GM12878 (cell line): ENCODE measurements at places on chromosomes 12 and 14. TPM values are rescaled to one million over a fixed set of nuclear protein-coding genes. Genes with fewer than 3 reads are reported as not detected.

The KLRD1 gene
- 0.21 TPM in 1 of 2 replicates, not detected in the other for total RNA-seq

GRCh38 chr14:99955826-99956455 lies 109.3 kb upstream of the EVL start:
- DNase-seq, result no peak
- no peak overlapping the region for H3K27ac ChIP-seq
- H3K36me3 ChIP-seq, result no peaks in the 10 kb centered on the region

DNA sequence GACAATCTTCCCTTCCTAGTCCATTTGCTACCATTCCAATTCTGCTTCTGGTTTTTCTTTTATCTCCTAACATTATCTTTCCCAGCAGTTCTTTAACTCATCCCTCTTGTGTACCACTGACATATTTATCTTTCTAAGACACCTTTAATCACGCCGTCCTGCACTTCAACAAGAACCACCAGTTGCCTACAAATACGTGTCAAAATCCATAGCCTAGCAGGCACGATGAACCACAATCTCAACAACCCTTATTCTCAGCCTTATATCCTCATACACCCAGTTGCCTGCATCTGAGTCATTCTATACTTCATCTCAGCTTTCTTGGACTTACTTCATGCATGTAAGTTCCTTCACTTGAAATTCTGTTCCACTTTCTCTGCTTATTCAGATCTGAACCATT lies 16.4 kb upstream of the ST8SIA1 start:
- H3K4me3 ChIP-seq, result no peak overlapping the region
- no peak overlapping the region for H3K27ac ChIP-seq
- H3K36me3 ChIP-seq, result no peaks in the 10 kb centered on the region
- DNase-seq, result no peak
- no peaks in the 10 kb centered on the region for H3K27me3 ChIP-seq
- H3K4me1 ChIP-seq, result no peaks in the 10 kb centered on the region

DNA sequence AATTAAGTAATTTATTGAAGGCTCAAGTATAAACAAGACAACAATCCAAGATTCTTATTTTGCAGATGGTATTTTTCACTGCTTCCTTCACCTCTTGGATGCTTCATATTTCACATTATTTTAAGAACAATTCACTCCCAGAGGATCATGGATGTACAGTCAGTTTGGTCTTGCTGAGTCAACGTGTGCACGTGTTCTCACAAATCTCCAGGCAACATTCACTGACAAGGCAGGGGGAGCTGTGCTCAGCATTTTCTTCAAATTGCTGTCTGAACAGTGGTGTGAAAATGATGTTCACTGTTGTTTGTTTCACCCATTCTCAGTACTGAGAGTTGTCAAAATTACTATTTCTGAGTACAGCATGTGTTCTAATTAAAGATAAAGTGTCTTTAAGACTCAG lies 118.3 kb upstream of the SLC38A4 start:
- no peak overlapping the region for H3K27ac ChIP-seq
- no peaks in the 10 kb centered on the region for H3K36me3 ChIP-seq
- no peak for DNase-seq

DNA sequence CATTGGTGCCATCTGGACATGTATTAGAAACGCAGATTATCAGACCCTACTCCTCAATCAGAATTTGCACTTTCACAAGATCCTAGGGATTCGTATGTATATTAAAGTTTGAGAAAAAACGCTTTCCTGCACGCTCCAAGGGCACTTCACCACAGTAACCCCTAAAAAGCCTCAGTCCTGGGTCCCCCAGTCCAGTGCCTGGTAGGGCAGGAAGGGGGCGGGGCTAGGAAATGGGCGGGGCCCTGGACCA lies 369 bp downstream of the DEPDC4 start:
- no peaks in the 10 kb centered on the region for H3K36me3 ChIP-seq
- DNase-seq, result no peak
- peak overlapping the region; percentile 98 for H3K4me3 ChIP-seq
- peak overlapping the region; percentile 78 for H3K27ac ChIP-seq
- H3K27me3 ChIP-seq, result no peaks in the 10 kb centered on the region
